Effector CD4-positive, alpha-beta T cell (primary cell): ENCODE measurements at places on chromosomes 1 and 21.
A peak's percentile ranks its signal among the peaks of the same experiment; 100 is the strongest.

DNA sequence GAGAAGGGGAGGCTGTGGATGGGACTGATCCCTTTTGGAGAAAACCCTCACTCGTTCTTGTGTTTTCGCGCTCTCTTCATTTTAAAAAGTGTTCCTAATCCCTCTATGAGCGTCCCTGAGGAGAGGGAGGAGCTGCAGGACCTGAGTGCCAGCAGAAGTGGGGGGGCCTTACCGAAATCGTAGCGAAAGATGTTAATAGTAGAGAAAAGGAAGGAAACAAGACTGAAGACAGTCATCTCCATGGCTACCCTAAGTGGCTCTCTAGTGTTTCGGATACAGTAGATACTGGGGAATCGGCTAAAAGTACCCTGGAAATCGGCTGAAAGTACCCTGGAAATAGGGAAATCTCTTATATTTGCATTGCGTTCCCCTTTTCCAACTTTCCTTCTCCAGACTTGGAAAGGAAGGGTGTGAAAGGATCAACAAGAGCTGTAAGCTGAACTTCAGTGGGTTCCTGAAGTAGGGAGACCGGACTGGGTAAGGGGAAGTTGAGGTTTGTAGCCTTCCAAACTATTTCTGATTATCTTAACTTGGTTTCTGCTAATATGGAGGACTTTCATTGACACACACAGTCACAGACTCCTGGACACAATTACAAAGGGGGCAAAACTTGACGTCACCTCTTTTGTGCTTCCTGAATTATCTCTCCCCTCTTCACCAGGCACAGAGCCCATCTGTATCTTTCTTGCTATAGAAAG is 486 bp upstream of the DSTYK start:
- DNase-seq: no peak

- DNase-seq: no peak
These were observed 190.4 kb downstream of the NCAM2 start for GRCh38 chr21:21188513-21189195.

GRCh38 chr1:32696041-32696440 is 6.5 kb downstream of the SYNC start:
- DNase-seq: no peak

DNA sequence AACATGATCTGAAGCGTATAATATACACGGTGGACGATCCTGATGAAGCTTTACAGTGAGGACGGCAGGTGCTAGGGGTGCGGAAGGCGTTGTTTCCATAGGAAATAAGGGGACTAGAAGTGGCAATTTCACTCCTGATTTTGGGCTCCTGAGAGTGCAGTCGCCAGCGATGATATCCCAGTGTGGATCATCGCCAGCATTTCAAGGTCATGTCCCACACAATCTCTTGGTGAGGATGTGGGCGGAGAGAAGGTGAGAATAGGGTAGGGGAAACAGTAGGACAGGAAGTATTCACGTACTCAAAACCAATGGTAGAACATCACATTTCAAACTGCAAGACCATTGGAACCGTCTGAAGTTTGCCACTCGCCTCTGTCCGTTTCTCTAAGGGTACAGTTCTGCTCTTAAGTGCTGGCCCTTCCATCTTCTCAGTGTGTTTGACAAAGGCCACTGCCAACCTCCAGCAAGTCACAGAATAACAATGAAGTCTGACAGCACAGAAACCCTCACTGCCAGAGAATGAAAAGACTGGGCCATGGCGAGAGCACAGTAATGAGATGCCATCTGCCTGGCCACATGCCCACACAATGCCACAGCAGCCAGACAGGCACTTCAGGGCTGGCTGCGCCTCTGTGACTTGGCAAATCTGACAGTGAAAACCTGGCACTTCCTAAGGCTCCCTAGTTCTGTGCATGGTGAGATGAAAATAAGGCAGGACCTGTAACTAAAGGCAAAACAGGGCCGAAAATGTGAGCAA is 27.9 kb downstream of the PCSK9 start:
- DNase-seq: no peak

GRCh38 chr1:42961312-42962091 is 2.8 kb upstream of the SLC2A1 start:
- no peak for DNase-seq

GRCh38 chr1:8651236-8651890 is 166.1 kb downstream of the RERE start:
- no peak for DNase-seq

- no peak for DNase-seq
These were observed 10.6 kb downstream of the S100A6 start for GRCh38 chr1:153525088-153525728.

- DNase-seq: no peak
These were observed 20.3 kb downstream of the STK40 start for GRCh38 chr1:36365381-36365780.

- no peak for DNase-seq
These were observed 6.4 kb upstream of the CSF1 start for GRCh38 chr1:109904105-109904817.

DNA sequence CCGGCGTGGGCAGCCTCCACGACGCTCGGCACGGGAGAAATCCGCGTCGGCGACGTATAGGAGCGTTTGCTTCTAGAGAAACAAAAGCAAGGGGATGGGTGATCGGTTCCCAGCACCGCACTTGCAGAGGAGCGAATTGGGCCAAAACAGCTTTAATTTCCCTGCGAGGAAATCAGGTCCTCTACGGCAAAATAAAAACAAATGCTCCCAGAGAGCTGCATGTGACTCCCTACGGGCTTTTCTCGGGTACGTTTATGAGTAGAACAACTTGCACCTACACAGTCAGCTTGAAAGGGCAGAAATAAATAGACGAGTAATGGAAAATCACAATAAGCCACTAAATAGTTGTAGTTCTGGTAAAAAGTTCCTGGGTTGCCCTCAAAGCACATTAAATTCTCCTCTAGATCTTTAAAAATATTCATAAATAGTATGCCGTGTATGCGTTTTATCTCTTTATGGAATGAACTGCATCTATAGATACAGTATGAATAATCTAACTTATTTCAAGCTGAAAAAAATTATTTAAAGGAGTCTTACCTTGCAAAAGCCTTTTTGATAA is 1.2 kb downstream of the NHLH2 start:
- no peak for DNase-seq

DNA sequence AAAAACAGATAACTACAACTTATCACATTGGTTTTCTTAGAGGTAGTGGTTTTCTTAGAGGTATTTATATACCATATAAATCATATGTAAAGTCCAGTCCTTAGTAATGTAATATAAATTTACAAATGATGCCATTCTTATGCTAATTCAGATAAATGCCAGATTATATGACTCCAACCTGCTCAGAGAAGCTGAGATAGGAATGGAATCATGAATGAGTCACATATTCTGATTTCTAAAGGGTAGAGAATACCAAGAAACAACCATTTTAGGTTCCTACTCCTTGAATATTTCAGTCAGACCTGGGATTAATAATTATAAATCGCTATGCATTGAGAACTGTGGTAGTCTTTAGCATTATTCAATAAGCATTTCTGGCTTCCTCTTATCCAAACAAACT is 760.1 kb upstream of the NEGR1 start:
- no peak for DNase-seq

DNA sequence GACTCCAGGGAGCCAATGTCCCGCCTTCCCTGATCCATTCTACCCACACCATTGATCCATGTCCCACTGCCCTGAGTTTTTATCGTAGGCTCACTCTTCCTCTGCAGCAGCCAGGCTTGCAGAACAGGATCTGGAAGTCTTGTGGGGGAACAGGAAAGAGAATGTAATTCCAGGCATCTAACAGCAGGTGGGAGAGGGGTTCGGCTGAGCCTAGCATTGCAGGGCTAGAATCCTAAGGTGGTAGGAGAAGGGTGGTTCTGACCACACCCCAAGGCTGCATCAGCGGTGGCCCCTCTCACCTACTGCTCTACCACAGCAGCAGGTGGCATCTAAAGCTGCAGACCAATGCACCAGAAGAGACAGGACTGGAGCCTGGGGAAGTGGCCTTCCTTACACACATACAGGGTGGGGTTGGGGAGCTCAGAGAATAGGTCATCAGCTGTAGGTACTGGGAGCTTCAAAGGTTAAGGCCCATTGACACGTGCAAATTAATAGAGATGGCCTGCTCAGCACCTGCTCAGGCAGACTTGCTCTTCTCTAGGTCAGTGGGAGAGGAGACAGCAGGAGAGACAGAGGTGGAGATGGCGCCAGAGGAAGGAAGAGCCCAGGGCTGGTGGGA is 20.5 kb downstream of the KNCN start:
- no peak for DNase-seq

GRCh38 chr1:150149271-150150132 is at the start of gene PLEKHO1:
Gene PLEKHO1, plus strand, starts transcription at chr1:150149916. Its CDS starts 342 bp downstream, at chr1:150150258.
- peak; percentile 83 for DNase-seq

GRCh38 chr1:61519631-61520030 is 205.3 kb downstream of the TM2D1 start:
- DNase-seq: no peak

- no peak for DNase-seq
These were observed 838.2 kb upstream of the B3GALT2 start for GRCh38 chr1:194024659-194025058.

GRCh38 chr1:33966346-33967141 is 102.7 kb downstream of the HMGB4 start:
- DNase-seq: no peak

GRCh38 chr1:234769284-234769985 is 159.5 kb upstream of the IRF2BP2 start:
- no peak for DNase-seq

DNA sequence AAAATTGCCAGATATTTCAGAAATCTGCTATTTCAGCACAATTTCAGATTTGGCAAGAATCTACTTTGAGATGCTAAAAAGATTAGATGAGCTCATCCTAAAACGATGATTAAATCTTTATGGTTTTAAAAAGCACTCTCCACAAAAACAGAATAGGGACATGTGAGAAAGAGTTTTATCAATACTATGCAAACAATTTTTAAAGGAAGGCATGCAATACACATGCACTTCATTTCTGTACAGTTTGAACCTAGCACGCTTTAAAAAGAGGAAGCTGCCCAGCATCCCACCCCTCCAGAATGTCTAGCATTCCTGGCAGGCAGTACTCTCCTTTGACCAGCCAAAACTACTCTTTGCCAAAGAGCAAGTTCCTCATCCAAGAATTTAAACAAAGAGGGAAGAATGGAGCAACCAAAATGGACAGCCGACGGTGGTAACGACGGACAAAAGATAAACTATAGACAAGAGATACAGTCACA is 1.3 kb downstream of the ARHGAP29 start:
- DNase-seq: no peak

DNA sequence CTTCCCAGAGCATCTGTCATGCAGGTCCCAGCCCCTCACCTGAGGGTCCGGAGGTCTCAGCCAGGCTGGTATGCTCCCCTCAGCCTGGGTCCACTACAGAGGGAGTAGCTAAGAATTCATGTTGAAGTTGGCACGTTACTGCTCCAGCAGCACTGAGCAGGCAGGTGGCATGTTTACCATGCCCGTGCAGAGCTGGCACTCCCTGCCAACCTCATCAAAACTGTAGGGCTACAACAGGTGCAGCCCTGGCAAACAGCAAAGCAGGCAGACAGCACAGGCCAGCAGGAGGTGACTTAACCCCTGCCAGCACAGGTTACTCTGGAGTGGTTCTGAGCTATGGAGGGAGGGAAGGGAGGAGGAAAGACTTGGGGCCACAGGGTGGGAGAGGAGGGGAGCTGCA is 46.4 kb downstream of the NUAK2 start:
- peak; percentile 23 for DNase-seq

- DNase-seq: no peak
These were observed 52.5 kb downstream of the NMNAT2 start for GRCh38 chr1:183365676-183366075.

- no peak for DNase-seq
These were observed 30.6 kb downstream of the NPHP4 start for GRCh38 chr1:5961601-5962000.

DNA sequence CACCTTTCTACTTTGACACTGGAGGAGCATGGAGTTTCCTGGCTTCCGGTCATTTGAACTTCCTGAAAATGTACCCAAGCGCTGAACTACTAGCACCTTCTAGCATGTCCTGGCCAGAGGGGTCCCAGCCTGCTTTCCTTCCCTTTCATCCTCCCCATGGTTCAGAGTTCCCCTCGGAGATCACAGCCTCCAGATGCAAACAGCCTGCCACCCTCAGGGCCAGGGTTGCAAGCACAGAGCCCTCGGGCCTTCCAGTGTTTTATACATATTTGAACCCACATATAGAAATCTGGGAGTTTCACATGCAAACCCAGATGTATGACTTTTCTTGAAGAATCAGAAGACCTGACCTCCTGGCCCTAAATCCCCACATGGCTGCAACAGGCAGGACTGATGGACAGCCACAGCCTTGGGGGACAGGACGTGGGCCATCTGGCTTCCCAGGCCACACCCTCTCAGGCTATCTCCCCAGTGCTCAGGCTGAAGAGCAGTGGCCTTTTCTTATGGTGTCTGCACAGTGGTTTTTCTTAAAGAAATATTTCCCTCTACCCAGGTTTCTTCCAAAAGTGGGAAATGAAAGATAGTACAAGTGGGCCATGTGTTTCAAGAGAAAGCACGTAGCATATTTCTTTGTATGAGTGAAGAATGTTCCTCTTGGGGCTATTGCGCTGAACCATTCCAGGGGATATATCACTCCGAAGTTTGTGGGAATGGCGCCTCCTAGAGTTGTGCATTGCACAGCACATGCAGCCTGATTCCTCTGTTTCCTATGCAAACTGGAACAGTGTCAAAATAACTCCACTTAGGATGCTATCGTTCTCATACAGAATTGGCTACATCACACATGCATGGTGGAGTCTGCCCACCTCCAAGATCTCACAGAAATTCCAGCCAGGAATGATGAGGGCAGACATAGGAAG is 232.0 kb upstream of the VAMP3 start:
- no peak for DNase-seq
